Mesothelial cell of epicardium (in vitro differentiated cells): ENCODE measurements at places on chromosomes 4 and X. TPM values are rescaled to one million over a fixed set of nuclear protein-coding genes. Genes with fewer than 3 reads are reported as not detected.

DNA sequence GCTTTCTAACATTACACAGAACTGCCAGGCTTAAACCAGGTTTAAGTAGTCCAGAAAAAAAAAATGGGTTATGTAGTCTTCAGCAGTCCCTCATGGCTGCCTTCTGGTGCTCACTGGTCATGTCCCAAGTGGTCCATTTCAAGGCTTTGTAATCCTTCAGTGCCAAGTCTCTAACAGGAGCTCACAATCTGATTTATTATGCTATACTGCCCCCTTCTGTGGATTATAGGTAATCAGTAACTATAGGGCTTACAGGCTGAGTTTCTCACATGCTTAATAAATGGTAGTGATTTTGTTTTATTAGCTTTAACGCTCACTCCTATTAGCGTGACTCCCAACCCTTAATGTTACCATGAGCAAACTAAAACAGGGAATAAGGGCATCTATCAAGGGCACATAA lies 92.5 kb upstream of the EDA2R start:
- no peaks in the 10 kb centered on the region for H3K27me3 ChIP-seq
- no peak overlapping the region for H3K27ac ChIP-seq
- DNase-seq, result no peak

GRCh38 chr4:67884701-67885100 lies 899 bp upstream of the TMPRSS11D start:
- H3K4me3 ChIP-seq, result no peak overlapping the region
- H3K4me1 ChIP-seq, result no peaks in the 10 kb centered on the region
- no peaks in the 10 kb centered on the region for H3K36me3 ChIP-seq
- H3K27ac ChIP-seq, result no peak overlapping the region
- no peaks in the 10 kb centered on the region for H3K27me3 ChIP-seq
- no peak for DNase-seq

DNA sequence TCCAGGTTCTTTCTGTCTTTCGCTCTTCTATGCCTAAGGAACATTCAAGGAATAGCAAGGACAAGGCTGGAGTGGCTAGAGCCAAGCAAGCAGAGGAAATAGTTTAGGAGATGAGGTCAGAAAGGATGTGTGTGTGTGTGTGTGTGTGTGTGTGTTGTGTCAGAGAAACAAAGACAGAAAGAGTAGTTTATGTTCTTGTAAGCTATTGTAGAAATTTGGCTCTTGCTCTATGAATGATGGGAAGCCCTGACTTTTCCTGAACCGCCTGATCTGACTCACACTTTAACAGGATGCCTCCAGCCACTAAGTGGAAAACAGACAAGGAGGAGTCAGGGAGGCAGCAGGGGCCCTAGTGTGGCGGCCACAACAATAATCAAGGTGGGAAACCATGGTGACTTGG lies 39.7 kb downstream of the LGI2 start:
- no peaks in the 10 kb centered on the region for H3K36me3 ChIP-seq
- no peaks in the 10 kb centered on the region for H3K4me1 ChIP-seq
- no peaks in the 10 kb centered on the region for H3K27me3 ChIP-seq
- DNase-seq, result no peak
- no peak overlapping the region for H3K27ac ChIP-seq

DNA sequence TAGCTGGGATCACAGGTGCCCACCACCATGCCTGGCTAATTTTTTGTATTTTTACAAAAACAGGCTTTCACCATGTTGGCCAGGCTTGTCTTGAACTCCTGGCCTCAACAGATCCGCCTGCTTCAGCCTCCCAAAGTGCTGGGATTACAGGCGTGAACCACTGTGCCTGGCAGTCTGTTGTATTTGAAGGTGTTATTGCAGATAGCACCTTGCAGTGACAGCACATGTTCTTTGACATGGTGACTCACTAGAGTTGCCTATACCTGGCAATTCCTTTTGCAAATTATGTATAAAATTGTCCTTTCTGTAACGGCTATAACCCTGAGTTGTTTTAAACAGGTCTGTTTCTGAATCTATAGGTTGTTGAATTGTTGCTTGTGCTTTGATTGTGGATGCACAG lies 7.9 kb downstream of the OGT start:
- DNase-seq, result no peak
- H3K4me3 ChIP-seq, result no peak overlapping the region
- H3K4me1 ChIP-seq, result peaks cover 17% of the 10 kb centered on the region
- no peak overlapping the region for H3K27ac ChIP-seq
- H3K27me3 ChIP-seq, result no peaks in the 10 kb centered on the region

DNA sequence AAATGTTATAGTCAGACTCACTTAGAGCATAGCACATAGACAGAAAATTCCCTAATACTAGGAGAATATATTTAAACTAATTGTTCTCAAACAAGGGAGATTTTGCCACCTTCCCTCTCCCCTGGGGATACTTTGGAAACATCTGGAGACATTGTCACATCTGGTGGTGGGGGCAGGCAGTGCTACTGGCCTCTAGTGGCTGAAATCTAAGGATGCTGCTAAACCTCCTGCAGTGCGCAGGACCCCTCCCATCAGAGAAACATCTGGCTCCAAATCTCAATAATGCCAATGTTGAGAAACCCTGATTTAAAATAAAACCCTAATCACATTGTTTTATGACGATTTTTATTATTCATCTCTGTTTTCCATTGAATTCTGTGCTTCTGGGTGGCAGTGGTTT lies 244.9 kb downstream of the FRMPD4 start:
- H3K27me3 ChIP-seq, result peaks cover 4% of the 10 kb centered on the region

DNA sequence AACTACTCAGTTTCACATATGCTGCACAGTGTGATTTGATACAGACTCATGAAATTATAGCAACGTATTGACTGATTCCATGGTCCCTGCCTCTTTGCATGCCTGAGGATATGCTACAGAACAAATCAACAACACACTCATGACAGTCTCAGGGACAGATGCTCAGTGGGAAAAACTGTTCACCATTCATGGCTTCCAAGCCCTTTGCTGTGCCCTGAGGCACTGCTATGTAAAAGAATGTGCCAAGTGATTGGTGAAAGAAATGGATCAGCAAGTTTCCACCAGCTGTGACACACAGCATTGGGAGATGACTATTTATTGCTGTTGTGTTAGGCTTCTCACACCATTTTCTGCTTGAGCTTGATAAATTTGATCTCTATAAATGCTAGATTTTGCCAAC lies 825.6 kb upstream of the INTU start:
- no peaks in the 10 kb centered on the region for H3K36me3 ChIP-seq
- peaks cover 11% of the 10 kb centered on the region for H3K4me1 ChIP-seq
- H3K27ac ChIP-seq, result no peak overlapping the region
- no peak overlapping the region for H3K4me3 ChIP-seq
- H3K27me3 ChIP-seq, result no peaks in the 10 kb centered on the region

- no peak for DNase-seq
- H3K27me3 ChIP-seq, result no peaks in the 10 kb centered on the region
- no peak overlapping the region for H3K27ac ChIP-seq
- H3K4me3 ChIP-seq, result no peak overlapping the region
These were observed 32.7 kb downstream of the ACSL1 start for GRCh38 chr4:184792950-184793555.

TCEAL2 gene
- 0.80 to 1.4 TPM (median 1.4 TPM) in 3 replicates for total RNA-seq

DNA sequence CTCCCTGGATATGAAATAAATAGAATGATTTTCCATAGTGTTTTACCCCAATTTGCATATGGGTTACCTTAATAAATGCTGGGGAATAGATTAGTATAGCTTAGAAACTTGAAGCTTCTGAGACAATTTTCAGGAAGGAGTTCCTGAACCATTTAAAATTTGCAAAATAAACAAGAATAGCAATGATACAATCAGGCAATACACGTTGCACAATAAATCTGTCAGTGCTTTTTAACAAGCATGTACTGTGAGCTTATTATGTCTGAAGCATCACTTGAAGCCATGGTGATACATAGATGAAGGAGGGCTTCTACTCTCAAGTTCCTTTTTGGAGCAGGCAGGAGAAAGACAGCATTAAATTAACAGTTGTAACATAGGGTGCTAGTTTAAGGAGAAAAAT lies 84.2 kb upstream of the WDFY3 start:
- no peak for DNase-seq
- no peak overlapping the region for H3K27ac ChIP-seq
- H3K27me3 ChIP-seq, result peaks cover 50% of the 10 kb centered on the region
- H3K4me3 ChIP-seq, result no peak overlapping the region
- H3K4me1 ChIP-seq, result no peaks in the 10 kb centered on the region

DNA sequence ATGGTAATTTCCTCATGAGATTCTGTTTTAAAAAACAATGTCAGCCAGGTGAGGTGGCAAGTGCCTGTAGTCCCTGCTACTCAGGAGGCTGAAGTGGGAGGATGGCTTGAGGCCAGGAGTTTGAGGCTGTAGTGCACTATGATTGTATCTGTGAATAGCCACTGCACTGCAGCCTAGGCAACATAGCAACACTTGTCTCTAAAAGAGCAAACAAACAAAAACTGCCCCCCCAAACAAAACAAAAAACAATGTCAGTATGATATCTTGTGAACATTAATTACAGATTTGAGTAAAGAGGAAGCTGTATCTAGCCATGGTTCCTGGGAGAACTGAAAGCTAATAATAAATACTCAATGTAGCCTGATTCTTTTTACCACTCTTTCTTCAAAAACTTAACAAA lies 6.8 kb upstream of the MSL3 start:
- no peak for DNase-seq
- no peak overlapping the region for H3K4me3 ChIP-seq
- H3K36me3 ChIP-seq, result no peaks in the 10 kb centered on the region
- no peaks in the 10 kb centered on the region for H3K4me1 ChIP-seq
- H3K27ac ChIP-seq, result no peak overlapping the region

DNA sequence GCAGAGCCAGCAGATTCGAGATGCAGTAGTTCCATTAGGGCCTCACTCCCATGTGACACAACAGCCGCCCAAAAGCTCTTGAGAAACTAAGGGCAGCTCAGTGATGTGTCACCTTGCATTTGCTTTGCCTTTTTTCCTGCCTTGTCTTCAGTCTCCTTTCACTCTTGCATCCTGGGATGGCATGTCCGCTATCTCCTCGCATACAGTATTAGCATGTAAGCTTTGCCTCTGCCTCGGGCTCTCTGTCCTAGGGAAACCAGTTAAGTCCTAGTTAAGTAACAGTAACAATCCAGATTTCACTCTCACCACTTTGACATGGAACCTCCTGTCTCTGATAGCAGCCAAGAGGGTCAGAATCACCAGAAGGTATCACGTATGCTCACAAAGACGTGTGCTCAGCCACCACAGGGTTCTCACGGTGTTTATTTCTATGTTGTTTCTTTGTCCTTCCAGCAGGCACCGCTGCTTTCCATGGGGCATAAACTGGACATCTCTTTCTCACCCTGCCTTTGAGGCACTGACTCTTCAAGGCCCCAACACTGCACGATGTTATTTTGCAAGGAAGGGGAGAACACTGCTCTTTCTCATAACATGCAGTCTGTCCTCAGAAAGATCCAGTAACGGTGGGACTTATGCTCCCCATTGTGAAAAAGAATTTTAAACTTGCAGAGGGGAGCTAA lies 26.7 kb upstream of the SORBS2 start:
- no peaks in the 10 kb centered on the region for H3K36me3 ChIP-seq
- H3K4me1 ChIP-seq, result peaks cover 18% of the 10 kb centered on the region
- no peak for DNase-seq

DNA sequence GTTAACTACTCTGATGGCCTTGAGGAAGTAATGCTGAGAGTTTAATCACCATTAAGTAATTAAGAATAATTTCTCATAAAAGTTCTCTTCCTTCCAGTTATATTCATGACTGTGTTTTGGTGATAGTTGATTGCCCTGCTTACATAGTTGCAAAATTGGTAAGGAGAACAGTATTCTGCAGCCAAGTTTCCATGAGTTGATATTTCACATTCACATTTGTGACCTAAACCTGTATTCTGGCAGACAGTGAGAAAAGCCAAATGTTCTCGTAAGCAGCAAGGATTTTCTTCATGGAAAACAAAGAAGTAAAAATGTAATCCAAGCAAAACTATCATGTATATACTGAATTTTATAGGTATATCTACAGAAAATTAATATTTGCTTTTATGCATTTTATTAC lies 187.8 kb upstream of the NUDT6 start:
- H3K36me3 ChIP-seq, result no peaks in the 10 kb centered on the region
- no peak overlapping the region for H3K27ac ChIP-seq
- DNase-seq, result no peak

ENAM gene
- not detected in 3 replicates for total RNA-seq

DNA sequence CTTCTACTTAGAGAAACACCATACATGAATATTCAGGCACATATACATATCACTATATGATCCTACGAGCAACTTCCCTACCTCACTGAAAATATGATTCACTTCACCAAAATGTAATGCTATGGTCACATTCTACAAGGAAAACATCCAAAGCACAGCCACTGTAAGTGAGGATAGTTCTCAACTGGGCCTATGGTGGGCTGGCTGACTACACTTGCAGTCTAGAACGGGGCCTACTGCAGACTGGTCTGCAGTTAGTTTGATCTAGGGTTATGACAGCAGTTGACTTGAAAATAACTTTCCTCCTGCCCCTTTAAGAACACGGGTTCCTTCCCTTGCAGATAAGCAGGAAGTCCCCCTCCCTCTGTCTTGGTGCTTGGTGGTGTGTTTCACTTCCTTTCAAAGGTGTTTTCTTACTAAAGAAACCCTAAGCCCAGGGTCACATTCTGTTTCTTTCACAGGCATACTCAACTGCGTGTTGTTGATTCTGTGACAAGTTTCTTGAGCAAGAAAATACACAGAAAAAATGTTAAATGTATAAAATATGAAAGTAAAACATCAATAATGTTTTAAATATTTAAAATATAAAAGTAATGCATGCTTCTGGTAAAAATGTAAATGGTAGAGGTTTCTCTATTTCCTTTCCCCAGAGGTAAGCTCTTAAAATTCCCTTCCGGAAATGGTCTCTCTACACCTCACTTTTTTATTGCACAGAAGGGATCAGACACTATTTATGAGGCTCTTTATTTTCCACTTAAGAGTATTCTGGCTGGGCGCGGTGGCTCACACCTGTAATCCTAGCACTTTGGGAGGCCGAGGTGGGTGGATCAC lies 18.0 kb upstream of the TMSB4X start:
- no peak for DNase-seq
- no peaks in the 10 kb centered on the region for H3K27me3 ChIP-seq
- no peak overlapping the region for H3K4me3 ChIP-seq
- H3K27ac ChIP-seq, result peak overlapping the region; percentile 83
- peaks cover 13% of the 10 kb centered on the region for H3K4me1 ChIP-seq
- H3K36me3 ChIP-seq, result no peaks in the 10 kb centered on the region

ERCC6L gene
- 2.4 to 3.0 TPM (median 2.8 TPM) in 3 replicates for total RNA-seq

MAGEA8 gene
- not detected in 3 replicates for total RNA-seq
